HEK293T (cell line): ENCODE measurements at places on chromosomes 4 and X.

DNA sequence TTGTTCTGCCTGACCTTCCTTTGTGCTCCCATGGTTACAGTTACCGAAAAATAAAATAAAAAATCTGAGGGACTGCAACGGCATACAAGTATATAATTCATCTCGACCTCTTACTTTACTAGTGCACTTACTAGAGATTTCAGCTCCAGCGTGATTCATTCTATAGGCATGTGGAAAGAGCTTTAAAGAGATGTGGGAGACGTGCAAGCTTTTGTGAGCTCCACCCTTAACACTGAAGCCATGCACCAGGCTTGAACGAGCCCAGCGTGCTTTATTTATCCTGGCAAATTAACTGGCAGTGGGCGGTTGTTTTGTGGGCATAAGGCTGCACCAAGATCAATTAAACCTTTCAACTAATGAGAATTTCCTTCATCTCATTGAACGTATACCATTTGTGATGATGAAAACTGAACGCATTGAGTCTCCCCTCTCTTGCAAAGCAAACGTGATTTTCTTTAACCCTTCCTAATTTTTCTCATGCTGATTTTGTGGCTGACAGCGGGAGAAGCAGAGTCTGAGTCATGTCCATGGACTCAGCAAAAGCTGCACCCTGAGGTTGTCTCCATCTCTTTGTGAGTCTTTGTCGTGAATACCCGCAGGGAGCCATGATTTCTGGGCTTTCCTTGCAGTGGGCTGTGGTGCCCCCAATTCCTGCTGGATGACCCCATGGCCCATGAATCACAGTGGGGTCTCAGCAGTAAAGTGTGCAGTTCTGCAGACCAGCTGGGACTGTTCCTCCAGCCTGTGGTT is 60.1 kb downstream of the MXRA5 start:
- no peak for DNase-seq

GRCh38 chrX:41086627-41086932 is 1.3 kb downstream of the USP9X start:
- no peak for DNase-seq

- DNase-seq, result no peak
Measured at GRCh38 chrX:96564595-96564994, 120.0 kb upstream of the DIAPH2 start.

DNA sequence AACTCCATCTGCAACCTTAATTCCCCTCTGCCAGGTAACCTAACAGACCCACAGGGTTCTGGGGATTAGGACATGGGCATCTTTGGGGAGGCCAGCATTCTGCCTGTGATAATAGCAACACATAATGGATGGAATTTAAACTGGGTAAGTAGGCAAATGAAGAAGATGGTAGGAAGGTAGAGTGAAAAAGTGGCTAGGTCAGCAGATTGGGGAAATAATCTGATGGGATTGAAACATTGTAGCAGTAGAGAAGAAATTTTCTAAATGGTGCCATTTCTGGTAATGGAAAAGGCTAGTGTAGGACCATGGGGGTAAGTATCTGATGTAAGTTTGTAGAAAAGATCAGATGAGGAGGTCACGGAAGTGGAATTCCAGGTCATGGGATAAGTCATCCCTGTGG is 3.0 kb upstream of the CT47C1 start:
- DNase-seq, result no peak

GRCh38 chrX:11446949-11447348 is 153.7 kb downstream of the AMELX start:
- no peak for DNase-seq

DNA sequence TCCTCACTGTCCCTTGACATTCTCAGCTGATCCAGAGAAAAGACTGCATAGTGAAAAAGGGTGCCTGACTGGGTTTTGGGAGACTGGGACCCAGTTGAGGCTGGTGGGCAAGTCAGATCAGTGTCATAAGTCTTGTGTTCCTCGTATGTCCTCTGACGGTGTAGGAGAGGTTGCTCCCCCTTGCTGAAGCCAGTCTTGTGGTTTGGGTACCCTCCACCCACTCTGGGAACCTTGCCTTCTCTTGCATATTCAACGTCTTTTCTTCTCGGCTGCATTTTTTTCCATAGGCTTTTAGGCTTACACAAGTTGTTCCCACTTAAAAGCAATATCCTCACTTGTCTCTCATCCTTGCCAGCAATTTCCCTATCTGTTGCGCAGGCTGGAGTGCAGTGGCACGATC is 211.9 kb downstream of the PTTG2 start:
- DNase-seq, result no peak

DNA sequence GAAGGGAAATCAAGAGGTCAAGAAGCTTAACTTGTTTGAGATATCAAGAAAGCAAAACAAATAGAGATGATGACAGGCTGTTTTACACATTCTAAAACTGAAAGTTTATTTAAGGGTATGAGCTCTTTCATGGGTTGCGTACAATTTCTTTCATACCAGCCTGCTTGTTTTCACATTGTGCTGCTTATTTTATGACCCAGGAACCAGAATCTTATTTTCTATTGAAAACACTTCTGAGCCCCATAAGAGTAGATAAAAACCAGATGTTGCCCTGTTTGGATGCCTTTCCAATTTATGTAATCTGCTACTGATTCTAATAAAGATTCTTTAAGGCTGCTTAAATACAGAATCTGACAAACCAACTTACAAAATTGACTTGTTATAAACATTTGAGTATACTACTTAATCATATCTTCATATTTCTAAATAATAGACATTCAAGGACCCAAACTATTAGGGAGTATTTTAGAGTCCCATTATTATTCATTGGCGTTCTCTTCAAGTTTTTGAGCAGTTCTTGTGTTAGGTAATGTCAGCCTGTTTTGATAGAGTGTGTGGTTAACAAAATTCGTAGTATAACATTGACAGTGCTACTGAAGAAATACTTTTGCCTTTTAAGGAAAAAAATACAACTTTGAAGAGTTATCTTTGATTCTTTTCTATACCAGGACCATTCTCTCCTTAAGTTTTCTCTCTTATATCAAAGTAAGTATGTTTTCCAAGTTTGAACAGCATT is 74.4 kb downstream of the PDLIM5 start:
- DNase-seq, result no peak

DNA sequence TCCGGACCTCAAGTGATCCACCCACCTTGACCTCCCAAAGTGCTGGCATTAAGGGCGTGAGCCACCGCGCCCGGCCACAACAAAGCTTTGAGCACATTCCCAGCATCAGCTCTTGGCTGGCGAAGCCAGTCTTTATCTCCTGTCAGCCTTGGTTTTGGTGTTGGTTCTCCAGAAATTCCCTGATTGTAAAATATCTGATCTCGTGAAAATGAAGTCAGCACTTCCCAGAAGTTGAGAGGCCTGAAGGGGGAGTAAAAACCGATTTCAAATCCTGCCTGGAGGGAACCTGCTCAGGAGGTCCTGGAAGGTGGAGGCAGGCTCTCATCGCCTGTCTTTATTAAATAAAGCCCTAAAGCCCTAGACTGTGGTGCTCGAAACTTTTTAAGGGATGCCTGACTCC is 33.6 kb downstream of the PTTG2 start:
- no peak for DNase-seq

DNA sequence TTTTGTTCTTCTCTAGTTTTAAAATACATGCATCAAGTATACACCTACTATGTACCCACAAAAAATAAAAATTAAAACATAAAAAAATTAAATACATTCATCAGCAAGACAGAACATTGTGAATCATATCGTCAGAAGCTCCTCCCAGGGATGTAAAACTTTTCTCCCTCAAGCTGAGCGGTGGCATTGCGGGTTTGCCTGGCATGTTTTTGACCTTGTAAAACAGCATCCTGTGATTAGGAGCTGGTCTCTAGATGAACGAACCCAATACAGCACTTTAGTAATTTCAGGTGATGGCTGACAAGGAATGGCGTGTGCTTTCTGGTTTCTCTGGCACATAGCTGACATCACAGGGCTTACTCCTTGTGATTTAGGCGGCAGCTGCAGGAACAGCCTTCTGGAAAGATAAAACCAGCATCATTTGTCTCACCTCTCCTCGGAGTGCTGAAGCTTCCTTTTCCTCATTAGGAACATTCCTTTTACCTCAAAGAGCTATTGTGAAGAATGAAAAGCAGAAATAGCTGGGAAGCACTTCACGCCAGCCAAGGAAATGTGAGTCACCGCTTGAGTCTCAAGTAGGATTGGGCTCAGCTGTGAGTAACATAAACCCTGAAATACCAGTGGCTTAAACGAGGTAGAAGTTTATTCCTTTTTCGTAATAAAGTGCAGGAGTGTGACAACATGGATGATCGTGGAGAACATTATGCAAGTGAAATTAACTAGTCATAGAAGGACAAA is 44.3 kb downstream of the NYX start:
- no peak for DNase-seq

GRCh38 chrX:145832796-145833195 is 15.2 kb downstream of the SLITRK2 start:
- DNase-seq, result no peak

- DNase-seq, result no peak
Measured at GRCh38 chr4:11106759-11107158, 321.9 kb downstream of the HS3ST1 start.

DNA sequence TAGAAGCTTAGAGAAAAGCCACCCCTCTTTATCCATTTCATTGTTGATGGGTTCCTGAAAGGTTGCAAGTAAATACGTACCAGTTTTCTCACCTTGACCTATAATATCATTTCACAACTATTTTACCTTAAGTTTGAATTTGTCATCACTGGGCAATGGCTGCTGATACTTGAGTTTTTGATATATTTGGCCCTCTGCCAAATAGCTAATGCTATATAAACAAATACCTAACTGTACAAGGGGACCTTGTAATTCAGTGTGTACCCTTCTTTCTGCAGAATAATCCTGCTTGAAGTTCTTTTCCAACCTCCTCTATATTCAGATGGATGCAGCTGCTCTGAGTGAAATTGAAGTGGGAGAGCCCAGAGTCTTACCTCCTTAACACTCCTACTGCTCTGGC is 19.0 kb upstream of the GLUD2 start:
- no peak for DNase-seq
